ENCODE measurements at places on chromosomes 16 and 17. TPM values are rescaled to one million over a fixed set of nuclear protein-coding genes. Genes with fewer than 3 reads are reported as not detected.

The MRPL12 gene
- total RNA-seq, result 54.1 TPM

DNA sequence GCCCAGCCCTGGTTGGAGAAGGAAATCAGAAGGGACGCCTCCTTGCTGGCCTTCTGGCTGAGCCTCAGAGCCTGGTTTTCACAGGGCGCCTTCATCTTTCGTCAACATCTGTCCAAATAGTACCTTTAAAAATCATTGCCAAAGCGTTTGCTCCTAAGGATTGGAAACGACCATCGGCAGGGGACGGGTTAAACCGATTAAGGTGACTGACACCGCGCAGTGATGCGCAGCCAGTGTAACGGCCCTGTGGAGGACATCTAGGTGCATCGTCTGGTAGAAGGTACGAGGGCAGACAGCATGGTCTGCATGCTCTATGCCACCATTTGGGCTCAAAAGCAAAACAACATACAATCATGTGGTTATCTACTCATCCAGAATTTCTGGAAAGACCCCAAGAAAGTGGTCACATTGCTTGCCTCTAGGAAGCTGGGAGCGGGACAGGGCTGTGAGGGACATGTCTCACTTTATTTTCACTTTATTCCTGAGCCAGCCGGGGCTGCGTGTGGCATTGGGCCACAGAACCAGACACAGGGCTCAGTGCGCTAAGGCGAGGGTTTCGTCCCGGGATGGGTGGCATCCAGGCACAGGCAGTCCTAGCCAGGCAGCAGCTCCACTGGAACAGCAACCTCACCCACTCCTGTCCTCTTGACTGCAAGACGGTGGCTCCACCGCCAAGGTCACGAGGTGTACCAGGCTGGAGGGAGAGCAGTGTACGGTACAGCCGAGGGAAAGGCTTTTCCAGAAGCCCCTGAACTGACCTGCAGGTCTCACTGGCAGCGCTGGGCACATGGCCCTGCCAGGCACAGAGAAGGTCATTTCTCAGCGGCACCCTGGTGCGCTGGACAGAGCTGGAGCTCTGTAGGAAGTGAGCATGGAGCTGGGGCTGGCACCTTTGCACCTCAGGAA lies 40.9 kb upstream of the JPH3 start:
- H3K36me3 ChIP-seq, result no peaks in the 10 kb centered on the region
- DNase-seq, result no peak
- H3K27ac ChIP-seq, result no peak overlapping the region
- no peaks in the 10 kb centered on the region for H3K27me3 ChIP-seq
- H3K4me1 ChIP-seq, result no peaks in the 10 kb centered on the region

- H3K4me1 ChIP-seq, result no peaks in the 10 kb centered on the region
- H3K27ac ChIP-seq, result no peak overlapping the region
- H3K4me3 ChIP-seq, result no peak overlapping the region
- H3K36me3 ChIP-seq, result no peaks in the 10 kb centered on the region
Observed at GRCh38 chr16:56953006-56953405, 8.7 kb upstream of the CETP start.

- H3K27me3 ChIP-seq, result no peaks in the 10 kb centered on the region
- H3K4me1 ChIP-seq, result peaks cover 8% of the 10 kb centered on the region
Observed at GRCh38 chr17:42548070-42548837, 4.5 kb upstream of the HSD17B1 start.

DNA sequence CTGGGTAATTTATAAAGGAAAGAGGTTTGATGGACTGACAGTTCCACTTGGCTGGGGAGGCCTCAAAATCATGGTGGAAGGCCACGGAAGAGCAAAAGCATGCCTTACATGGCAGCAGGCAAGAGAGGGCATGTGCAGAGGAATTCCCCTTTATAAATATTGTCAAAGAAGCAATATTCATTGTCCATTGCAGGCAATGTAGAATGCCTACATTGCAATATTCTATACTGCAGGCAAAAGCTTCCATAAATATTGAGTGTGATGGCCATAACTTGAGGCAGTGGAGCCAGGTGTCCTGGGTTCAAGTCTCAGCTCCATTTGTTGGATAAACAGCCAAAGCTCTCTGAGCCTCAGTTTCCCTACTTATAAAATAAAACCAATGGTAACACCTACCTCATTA lies 322.3 kb downstream of the SHISA9 start:
- H3K36me3 ChIP-seq, result no peaks in the 10 kb centered on the region
- H3K4me3 ChIP-seq, result no peak overlapping the region
- no peaks in the 10 kb centered on the region for H3K4me1 ChIP-seq
- H3K27me3 ChIP-seq, result no peaks in the 10 kb centered on the region

GRCh38 chr16:88724855-88725555 lies 18.7 kb downstream of the CTU2 start:
- H3K27ac ChIP-seq, result no peak overlapping the region
- no peaks in the 10 kb centered on the region for H3K4me1 ChIP-seq
- H3K36me3 ChIP-seq, result peaks cover 10% of the 10 kb centered on the region
- no peak overlapping the region for H3K4me3 ChIP-seq

DNA sequence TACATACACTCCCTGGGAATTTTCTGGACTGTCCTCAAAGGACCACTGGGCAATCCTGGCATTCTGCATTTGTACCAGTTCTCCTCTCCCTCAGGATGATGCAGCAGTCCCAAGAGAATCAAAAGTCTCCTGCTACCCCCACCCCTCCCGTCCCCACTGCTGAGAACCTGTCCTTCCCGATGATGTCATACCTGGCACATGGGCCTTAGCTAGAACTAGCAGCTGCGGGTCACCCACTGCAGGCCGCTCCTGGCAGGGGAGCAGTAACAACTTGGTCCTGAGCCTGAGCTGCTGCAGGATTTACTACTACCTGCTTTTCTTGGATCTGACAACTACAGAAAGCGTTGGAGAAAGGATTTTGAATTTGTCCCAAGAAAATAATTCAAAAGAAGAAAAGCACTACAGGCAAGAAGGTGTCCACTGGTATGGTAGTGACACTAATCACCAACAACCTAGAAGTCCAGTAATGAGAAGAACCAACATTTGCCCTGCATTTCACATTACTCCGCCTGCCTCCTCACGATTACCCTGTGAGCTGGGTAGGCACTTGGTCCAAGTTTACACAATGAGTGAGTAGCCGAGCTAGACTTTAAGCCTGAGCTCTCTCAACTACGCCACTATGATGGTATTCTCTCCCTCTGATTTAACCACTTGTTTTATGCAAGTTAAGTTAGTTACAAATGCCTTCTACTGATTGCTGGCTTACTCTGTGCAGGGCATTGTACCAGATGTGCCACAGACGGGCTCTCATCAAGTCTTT lies 55.3 kb upstream of the ETV4 start:
- no peak overlapping the region for H3K4me3 ChIP-seq
- no peak for DNase-seq
- peaks cover 37% of the 10 kb centered on the region for H3K4me1 ChIP-seq
- H3K27me3 ChIP-seq, result no peaks in the 10 kb centered on the region
- H3K27ac ChIP-seq, result no peak overlapping the region
- H3K36me3 ChIP-seq, result no peaks in the 10 kb centered on the region

- no peak overlapping the region for H3K27ac ChIP-seq
- peaks cover 21% of the 10 kb centered on the region for H3K36me3 ChIP-seq
- H3K27me3 ChIP-seq, result no peaks in the 10 kb centered on the region
- H3K4me1 ChIP-seq, result peaks cover 2% of the 10 kb centered on the region
Observed at GRCh38 chr17:77188084-77189066, 47.6 kb downstream of the SEC14L1 start.

DNA sequence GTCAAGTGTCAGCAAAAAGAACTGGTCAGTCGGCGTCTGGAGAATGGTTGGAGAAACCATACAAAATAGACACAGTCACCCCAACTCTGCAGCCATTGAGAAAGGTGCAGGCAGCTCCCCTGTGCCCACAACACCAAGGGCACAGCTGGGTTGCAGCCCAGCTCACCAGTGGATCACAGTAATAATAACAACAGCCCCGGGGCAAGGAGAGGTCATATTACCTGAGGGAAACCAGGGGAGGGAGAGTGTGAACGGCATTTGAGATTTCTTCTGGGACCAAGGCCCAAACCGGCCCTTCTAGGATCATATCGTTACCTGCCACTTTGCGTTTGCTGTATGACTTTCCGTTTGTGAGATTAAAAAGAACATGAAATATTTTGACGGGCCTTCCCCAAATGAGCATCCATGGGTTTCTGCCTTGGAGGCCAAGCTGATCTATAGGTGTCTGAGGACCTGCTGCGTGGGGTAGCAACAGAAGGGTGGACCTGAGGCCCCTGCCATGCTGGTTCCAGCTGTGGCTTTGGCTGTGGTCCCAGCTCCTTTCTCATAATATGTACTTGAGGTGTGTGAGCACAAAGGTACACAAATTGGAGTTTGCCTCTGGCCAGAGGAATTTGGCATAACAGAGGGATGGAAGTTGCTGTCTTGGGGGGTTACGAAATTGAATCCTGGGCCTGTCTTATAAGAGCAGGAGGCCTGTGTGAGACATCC lies 154.6 kb downstream of the CMIP start:
- H3K27me3 ChIP-seq, result no peaks in the 10 kb centered on the region
- DNase-seq, result no peak
- no peak overlapping the region for H3K4me3 ChIP-seq
- H3K27ac ChIP-seq, result peak overlapping the region; percentile 98

DNA sequence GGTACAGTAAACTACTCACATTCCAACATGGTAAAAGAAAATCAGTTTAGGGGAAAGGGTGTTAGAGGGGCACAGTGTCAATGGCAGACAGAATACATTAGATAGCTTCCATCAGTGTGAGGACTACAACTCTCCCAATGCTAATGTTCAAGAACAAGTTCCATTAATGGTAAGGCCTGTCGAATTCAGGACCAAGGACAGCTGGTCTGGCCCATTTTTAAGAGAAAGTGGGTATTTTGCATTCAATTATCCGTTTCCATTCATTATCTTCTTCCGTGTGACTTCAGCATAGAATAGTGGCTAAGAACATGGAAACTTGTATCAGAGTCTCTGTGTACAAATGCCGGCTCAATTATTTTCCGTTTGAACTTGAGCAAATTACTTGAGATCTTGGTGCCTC lies 98.4 kb downstream of the XYLT1 start:
- H3K36me3 ChIP-seq, result no peaks in the 10 kb centered on the region
- peaks cover 5% of the 10 kb centered on the region for H3K27me3 ChIP-seq
- DNase-seq, result no peak
- peaks cover 25% of the 10 kb centered on the region for H3K4me1 ChIP-seq
- H3K27ac ChIP-seq, result no peak overlapping the region
- no peak overlapping the region for H3K4me3 ChIP-seq

The SYT17 gene
- total RNA-seq, result 7.4 TPM

The DDX5 gene
- total RNA-seq, result 925 TPM

The SPNS3 gene
- not detected for total RNA-seq

GRCh38 chr17:48503747-48504146 lies 27.1 kb downstream of the HOXB1 start:
- no peak overlapping the region for H3K4me3 ChIP-seq
- no peaks in the 10 kb centered on the region for H3K27me3 ChIP-seq
- H3K4me1 ChIP-seq, result peaks cover 71% of the 10 kb centered on the region
- H3K27ac ChIP-seq, result peak overlapping the region; percentile 79
- no peak for DNase-seq

- DNase-seq, result no peak
- no peak overlapping the region for H3K4me3 ChIP-seq
- H3K27me3 ChIP-seq, result no peaks in the 10 kb centered on the region
- H3K4me1 ChIP-seq, result peaks cover 50% of the 10 kb centered on the region
- peaks cover 3% of the 10 kb centered on the region for H3K36me3 ChIP-seq
- peak overlapping the region; percentile 99 for H3K27ac ChIP-seq
Observed at GRCh38 chr17:2138318-2138717, 83.4 kb downstream of the HIC1 start.

The SOX9 gene
- total RNA-seq, result 43.2 TPM

DNA sequence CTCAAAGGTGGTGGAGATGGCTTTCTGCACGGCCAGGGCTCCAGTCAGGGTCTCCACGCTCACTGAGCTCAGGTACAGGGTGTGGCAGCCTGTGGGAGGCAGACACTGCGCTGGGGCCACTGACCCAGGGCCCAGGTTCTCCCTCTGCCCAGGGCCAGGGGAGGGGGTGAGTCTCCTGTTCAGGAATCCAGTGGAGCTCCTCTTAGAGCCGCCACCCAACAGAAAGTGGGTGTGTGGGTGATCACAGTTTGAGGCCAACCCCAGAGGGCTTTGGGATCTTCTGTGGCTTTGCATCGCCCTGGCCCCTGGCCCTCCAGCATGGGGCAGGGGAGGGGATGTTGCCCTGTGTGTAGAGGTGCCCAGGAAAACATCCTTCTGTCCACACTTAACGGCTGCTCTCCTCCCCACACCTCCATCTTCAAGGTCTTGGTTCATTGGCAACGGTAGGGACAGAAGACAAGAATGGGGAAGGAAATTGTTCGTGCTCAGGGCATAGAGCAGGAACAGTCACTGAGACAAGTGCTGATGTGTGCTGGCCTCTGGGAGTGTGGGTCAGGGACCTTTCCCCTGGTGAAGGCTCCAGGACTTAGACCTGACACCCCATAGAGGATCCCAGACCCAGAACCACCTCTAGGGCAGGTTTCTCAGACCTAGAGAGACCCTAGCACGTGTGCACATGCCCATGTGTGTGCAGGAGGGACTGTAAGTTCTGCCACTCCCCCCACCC lies 21.5 kb downstream of the TNS4 start:
- H3K27me3 ChIP-seq, result no peaks in the 10 kb centered on the region
- DNase-seq, result no peak
- H3K27ac ChIP-seq, result no peak overlapping the region
- H3K4me1 ChIP-seq, result peaks cover 11% of the 10 kb centered on the region
- H3K36me3 ChIP-seq, result no peaks in the 10 kb centered on the region

The KRT33B gene
- not detected for total RNA-seq

The KRT31 gene
- not detected for total RNA-seq

The GPRC5B gene
- total RNA-seq, result 31.3 TPM

The POLR3K gene
- 8.7 TPM for total RNA-seq

The MT1E gene
- total RNA-seq, result not detected

The TXNDC11 gene
- total RNA-seq, result 30.5 TPM

- H3K4me3 ChIP-seq, result no peak overlapping the region
- no peaks in the 10 kb centered on the region for H3K27me3 ChIP-seq
- DNase-seq, result no peak
- peaks cover 18% of the 10 kb centered on the region for H3K4me1 ChIP-seq
Observed at GRCh38 chr17:15452746-15453145, 14.7 kb downstream of the CDRT4 start.

DNA sequence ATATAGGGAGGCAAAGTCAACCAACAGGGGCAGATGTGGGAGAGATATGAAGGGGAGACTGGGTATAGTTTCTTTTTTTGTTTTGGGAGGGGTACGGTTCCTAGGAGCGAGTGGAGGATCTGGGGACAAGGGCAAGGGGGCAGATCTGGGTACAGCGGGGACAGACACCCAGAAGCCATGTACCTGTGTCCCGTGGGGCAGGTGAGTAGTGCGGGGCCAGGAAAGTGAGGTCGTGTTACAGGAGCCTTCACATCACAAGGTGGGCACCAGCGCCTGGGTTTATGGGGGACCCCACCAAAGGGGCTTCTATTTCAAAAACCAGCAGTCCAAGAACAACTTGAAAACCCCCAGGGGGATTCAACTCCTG lies 11.5 kb downstream of the LITAF start:
- H3K27me3 ChIP-seq, result no peaks in the 10 kb centered on the region
- no peak overlapping the region for H3K27ac ChIP-seq
- H3K4me1 ChIP-seq, result peaks cover 6% of the 10 kb centered on the region
- DNase-seq, result no peak
